Large intestine (tissue), 12 donors: ENCODE measurements at places on chromosomes 4 and X.
A peak's percentile ranks its signal among the peaks of the same experiment; 100 is the strongest.

DNA sequence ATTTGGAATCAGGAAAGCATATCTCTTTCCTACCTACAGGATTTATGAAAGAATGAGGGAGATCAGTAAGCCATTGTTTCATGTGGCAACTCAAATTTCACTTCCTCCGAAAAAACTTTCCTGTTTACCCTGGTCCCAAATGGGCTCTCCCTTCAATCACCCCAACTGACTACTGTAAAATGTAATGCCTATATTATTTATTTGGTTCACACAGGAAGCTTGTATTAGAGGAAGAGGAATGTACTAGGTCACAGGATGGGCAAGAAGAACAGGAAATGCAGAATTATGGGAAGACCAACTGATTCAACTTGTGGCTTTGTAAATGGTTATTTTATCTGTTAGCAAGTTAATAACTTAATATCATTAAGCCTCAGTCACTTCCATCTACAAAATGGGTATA, 23.1 kb downstream of the COL4A6 start:
- no peak overlapping the region for H3K4me3 ChIP-seq
- no peaks in the 10 kb centered on the region for H3K4me1 ChIP-seq
- H3K36me3 ChIP-seq = no peaks in the 10 kb centered on the region

DNA sequence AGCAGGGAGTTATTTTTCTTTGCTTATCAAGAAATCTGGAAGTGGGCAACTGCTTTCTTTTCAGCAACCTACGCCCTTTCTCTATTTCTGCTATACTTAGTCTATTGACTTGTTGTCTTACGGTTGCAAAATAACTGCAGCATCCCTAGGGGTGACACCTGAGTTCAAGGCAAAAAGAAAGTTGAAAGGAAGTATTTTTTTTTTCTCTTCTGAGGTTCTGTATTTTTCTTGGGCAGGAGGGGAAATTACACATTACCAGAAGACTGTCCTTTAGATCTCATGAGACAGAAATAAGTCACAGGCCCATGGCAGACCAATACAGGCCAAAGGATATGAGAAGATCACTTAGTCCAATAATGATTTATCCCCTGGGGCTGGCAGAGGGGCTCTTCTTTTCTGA, 204.7 kb upstream of the CASK start:
- DNase-seq = no peak
- H3K27me3 ChIP-seq = no peaks in the 10 kb centered on the region
- no peaks in the 10 kb centered on the region for H3K4me1 ChIP-seq
- H3K36me3 ChIP-seq = no peaks in the 10 kb centered on the region
- H3K27ac ChIP-seq = no peak overlapping the region

- no peaks in the 10 kb centered on the region for H3K4me1 ChIP-seq
- no peak overlapping the region for H3K27ac ChIP-seq
- no peak overlapping the region for H3K4me3 ChIP-seq
- H3K27me3 ChIP-seq = no peaks in the 10 kb centered on the region
- no peaks in the 10 kb centered on the region for H3K36me3 ChIP-seq
- DNase-seq = no peak
Measured at GRCh38 chr4:123640271-123640670, 243.7 kb downstream of the SPRY1 start.

- no peak overlapping the region for H3K4me3 ChIP-seq
- H3K4me1 ChIP-seq = peaks cover 32% of the 10 kb centered on the region
- no peaks in the 10 kb centered on the region for H3K27me3 ChIP-seq
- no peak overlapping the region for H3K27ac ChIP-seq
- H3K36me3 ChIP-seq = peaks cover 23% of the 10 kb centered on the region
Measured at GRCh38 chr4:7826176-7826908, 113.3 kb downstream of the AFAP1 start.

- no peak within 1 kb of the TSS for H3K27ac ChIP-seq
- no peaks in the 10 kb centered on the region for H3K27me3 ChIP-seq
- peaks cover 3% of the 10 kb centered on the region for H3K4me1 ChIP-seq
- H3K4me3 ChIP-seq = peak within 1 kb of the TSS; percentile 55
Measured at GRCh38 chrX:76427560-76428242, at the start of gene MAGEE1. Gene MAGEE1, plus strand, starts transcription at chrX:76427710. Its CDS starts 221 bp downstream, at chrX:76427931.

- no peak overlapping the region for H3K4me3 ChIP-seq
- no peaks in the 10 kb centered on the region for H3K4me1 ChIP-seq
- DNase-seq = no peak
- no peak overlapping the region for H3K27ac ChIP-seq
- H3K27me3 ChIP-seq = no peaks in the 10 kb centered on the region
Measured at GRCh38 chrX:85001344-85001743, 2.3 kb upstream of the APOOL start.

DNA sequence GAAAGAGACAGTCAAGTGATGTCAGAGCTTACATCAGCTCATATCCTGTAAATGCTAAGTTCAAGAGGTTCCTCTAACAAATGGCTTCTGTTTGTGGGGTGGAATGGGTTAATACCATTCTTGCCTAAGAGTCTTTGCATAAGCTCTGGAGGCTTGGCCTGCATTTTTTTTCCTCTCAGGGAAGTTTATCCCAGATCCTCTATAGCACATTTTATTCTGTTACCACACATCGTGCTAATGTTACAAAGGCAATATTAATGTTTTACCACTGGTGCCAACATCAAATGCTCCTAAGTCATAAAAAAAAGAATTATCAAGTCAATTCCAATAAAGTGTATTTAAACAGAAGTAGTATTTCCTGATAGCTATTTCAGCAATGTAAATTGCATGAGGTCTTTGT, 2.9 kb upstream of the ADH6 start:
- no peaks in the 10 kb centered on the region for H3K27me3 ChIP-seq
- no peak for DNase-seq
- H3K4me1 ChIP-seq = peaks cover 17% of the 10 kb centered on the region
- no peak overlapping the region for H3K27ac ChIP-seq
- H3K36me3 ChIP-seq = no peaks in the 10 kb centered on the region

DNA sequence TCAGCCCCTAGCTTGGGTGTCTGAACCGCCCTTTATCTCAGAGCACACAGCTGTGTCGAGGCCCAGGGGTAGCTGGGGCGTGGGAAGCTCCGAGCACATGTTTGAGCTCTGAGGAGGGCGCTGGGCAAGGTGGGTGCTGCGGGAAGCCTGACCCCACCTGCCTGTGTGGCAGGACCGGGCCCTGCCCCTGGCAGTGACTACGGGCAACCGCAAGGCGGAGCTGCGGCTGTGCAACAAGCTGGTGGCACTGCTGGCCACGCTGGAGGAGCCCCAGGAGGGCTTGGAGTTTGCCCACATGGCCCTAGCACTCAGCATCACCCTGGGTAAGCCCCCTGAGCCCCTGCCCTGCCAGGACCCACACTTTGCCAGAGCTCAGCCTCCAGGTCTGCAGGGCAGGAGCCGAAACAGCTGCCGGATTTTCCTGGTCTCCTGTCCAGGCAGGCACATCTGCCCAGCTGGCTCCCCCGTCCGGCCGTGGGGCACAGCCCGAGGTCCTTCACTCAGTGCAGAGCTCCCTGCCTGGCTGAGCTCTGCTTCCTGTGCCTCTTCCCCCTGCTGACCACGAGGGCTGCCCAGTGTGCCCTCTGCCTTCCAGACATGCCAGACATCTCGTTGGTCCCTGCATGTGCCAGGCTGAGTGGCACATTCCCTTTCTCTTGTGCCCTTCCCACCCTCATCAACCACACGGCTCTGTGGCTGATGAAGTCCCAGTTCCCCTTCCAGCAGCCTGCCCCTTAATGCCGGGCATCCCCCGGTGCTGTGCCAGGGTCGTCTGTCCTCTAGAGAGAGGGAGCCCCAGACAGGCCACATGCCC, 33.2 kb upstream of the HTRA3 start:
- peaks cover 27% of the 10 kb centered on the region for H3K4me1 ChIP-seq
- no peak overlapping the region for H3K27ac ChIP-seq
- no peaks in the 10 kb centered on the region for H3K27me3 ChIP-seq
- no peak overlapping the region for H3K4me3 ChIP-seq
- DNase-seq = no peak
- H3K36me3 ChIP-seq = peaks cover 74% of the 10 kb centered on the region

GRCh38 chr4:183876268-183876934, 28.7 kb upstream of the STOX2 start:
- H3K27ac ChIP-seq = peak overlapping the region; percentile 25
- H3K27me3 ChIP-seq = peaks cover 3% of the 10 kb centered on the region
- no peaks in the 10 kb centered on the region for H3K4me1 ChIP-seq
- H3K4me3 ChIP-seq = no peak overlapping the region
- peak; percentile 58 for DNase-seq

DNA sequence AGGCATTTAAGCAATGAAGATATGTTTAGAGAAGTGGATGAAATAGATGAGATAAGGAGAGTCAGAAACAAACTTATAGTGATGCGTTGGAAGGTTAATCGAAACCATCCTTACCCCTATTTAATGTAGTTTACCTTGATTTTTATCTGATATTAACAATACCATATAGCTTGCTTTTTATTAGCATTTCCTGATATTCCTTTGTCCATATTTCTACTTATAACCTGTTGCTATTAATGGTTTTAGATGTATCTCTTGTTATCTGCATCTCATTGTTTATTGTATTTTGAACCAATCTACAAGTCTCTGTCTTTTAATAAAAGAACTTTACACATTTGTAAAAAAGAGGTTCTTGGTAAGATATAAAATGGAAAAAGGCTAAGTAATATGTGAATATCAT, 1.6 kb downstream of the TCEAL9 start:
- peak overlapping the region; percentile 90 for H3K4me3 ChIP-seq
- H3K27ac ChIP-seq = no peak overlapping the region
- no peaks in the 10 kb centered on the region for H3K27me3 ChIP-seq

DNA sequence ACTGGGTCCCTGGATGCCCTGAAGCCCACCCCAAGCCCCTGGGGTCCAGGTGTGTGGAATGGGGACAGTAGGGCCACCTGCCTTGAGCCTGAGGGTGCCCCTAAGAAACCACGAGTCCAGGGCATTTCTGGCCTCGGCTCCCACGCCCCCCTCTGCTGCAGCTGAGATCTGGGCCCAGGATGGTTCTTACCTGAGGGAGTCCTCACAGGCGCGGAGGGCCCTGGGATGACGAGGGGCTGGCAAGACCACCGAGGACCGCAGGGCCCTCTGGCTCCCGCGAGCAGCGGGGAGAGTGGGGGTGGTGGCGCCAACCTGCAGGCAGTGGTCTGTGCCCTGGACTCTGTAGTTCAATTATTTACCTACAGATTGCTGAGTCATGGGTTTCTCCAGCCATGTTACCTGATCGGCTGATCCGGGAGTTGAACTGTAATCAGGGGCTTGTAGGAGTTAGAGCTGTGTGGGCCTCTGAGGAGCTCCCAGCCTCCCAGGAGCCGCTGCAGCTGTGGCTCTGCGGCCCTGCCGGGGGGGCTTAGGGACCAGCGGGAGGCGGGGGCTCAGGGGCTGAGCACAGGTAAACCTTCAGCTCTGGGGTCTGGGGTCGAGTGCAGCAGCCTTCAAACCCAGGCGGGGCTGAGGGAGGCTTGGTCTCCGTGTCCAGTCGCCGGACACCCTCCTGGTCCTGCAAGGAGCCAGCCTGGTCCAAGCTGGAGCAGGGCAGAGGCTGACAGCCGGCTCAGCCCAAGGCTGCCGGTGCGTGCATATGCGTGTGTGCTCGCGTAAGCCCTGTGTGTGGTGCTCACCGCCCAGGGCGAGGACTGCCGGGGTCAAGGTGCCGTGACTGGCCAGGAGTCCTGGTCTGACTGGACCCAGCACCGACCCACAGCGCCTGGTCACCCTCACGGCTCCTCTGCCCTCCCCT, at the start of gene SLC26A1:
TSS of gene SLC26A1 (minus strand) at position 294 of the 919 bp plus-strand sequence. CDS start 1,701 bp downstream, outside the sequence.
- peak; percentile 94 for DNase-seq
- H3K27me3 ChIP-seq = peaks cover 20% of the 10 kb centered on the region
- H3K4me3 ChIP-seq = peak within 1 kb of the TSS; percentile 37
- H3K27ac ChIP-seq = peak within 1 kb of the TSS; percentile 99
- peaks cover 11% of the 10 kb centered on the region for H3K36me3 ChIP-seq

GRCh38 chrX:63755892-63756291, 29.1 kb downstream of the ARHGEF9 start:
- DNase-seq = no peak
- peaks cover 11% of the 10 kb centered on the region for H3K4me1 ChIP-seq
- peak overlapping the region; percentile 94 for H3K27ac ChIP-seq
- no peak overlapping the region for H3K4me3 ChIP-seq
- no peaks in the 10 kb centered on the region for H3K27me3 ChIP-seq

GRCh38 chr4:184620212-184620867, 28.9 kb downstream of the CASP3 start:
- peaks cover 9% of the 10 kb centered on the region for H3K4me1 ChIP-seq
- no peak for DNase-seq
- no peaks in the 10 kb centered on the region for H3K36me3 ChIP-seq
- no peak overlapping the region for H3K4me3 ChIP-seq

DNA sequence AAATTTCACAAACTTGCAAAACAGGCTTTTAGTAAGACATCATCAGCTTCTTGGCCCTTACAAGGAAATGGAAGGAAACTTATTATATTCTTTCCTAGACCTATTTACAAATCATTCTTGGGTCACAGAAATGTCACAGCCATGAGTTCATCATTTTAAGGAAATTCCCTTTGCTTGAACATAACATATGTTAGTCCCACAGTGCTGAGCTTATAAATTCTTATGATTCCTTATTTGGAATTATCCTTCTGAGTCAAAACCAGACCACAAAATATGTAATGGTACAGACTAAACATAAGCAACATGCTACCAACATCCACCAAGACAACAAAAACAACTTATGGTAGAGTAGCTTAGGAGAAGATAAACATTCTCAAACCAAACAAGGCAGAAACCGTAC, 236.9 kb upstream of the CTSO start:
- DNase-seq = peak; percentile 5
- no peak overlapping the region for H3K27ac ChIP-seq
- no peaks in the 10 kb centered on the region for H3K4me1 ChIP-seq
- H3K4me3 ChIP-seq = no peak overlapping the region
- no peaks in the 10 kb centered on the region for H3K27me3 ChIP-seq
- no peaks in the 10 kb centered on the region for H3K36me3 ChIP-seq

GRCh38 chr4:2723751-2724150, 32.4 kb downstream of the TNIP2 start:
- H3K27me3 ChIP-seq = no peaks in the 10 kb centered on the region
- DNase-seq = no peak
- H3K4me3 ChIP-seq = no peak overlapping the region
- H3K36me3 ChIP-seq = peaks cover 41% of the 10 kb centered on the region
- no peak overlapping the region for H3K27ac ChIP-seq
- no peaks in the 10 kb centered on the region for H3K4me1 ChIP-seq

GRCh38 chr4:10008609-10009005, 12.7 kb downstream of the SLC2A9 start:
- no peak for DNase-seq
- H3K27ac ChIP-seq = no peak overlapping the region
- H3K4me1 ChIP-seq = peaks cover 25% of the 10 kb centered on the region
- H3K36me3 ChIP-seq = peaks cover 16% of the 10 kb centered on the region

DNA sequence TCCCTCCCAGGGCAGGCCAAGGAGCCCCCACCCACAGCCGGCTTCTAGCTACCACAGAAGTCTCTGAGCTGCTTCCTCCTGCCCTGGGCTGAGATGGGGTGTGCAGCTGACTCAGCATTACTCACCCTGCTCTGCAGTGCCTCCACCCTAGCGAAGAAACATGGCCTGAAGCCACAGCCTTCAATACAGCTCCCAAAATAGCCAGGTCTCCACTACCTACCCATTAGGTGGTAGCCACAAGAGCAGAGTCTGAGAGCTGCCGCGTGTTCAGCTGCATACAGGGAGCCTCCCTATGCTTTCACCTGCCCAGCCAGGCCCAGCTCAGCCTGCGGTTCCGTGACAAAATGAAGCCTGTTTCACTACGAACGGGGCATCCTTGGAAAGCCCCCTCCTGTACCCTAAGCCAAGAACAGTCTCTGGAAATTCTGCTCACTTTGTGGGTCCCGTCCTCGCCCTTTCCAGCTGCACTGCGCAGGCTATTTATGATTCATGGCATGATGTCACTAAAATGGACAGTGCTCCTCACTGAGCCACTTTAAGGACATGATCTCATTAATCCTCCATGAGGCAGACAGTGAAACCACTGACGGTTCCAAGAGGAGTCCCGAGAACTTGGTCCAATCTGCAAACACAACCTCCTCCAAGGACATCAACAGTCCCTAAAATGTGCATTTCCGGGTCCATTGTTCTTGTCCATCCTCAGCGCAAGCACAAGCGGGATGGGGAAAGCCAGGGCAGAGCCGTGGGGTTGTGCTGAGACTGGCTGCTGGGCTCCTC, 20.2 kb downstream of the WDR1 start:
- H3K27me3 ChIP-seq = no peaks in the 10 kb centered on the region
- no peak overlapping the region for H3K27ac ChIP-seq
- H3K36me3 ChIP-seq = peaks cover 97% of the 10 kb centered on the region
- DNase-seq = no peak
- peaks cover 3% of the 10 kb centered on the region for H3K4me1 ChIP-seq
